GM20000 (cell line): ENCODE measurements at places on chromosomes 11 and 22.

DNA sequence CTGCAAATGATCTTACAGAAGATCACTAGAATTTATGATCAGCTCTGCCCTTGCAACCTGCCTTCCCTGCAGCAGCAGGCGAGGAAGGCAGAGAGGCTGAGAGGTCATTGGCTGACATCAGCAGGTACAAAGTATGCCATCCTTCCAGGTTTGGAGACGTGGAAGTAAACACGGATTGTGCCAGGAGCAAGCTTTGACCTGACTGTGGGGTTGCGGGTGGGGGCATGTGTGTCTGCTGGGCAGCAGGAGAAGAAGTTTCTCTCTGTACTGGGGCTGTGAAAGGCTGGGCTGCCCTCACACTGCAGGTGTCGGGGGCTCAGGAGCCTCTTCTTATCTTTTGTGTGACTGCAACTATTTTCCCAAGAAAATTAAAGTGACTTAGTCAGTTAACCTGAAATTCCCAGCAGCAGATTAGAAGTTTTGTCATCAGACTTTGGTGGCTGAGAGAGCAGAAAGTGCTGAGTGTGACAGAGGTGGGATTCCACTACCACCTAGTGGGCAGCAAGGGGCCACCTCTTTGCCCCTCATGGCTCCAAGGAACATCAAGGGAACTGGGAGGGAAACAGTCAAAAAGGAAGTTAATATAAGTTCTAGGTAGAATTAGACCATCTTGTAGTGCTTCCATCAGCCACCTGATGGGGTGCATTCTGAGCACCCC lies 565.9 kb downstream of the ETS1 start:
- no peak for DNase-seq

- DNase-seq: no peak
These were observed 365.3 kb upstream of the PDGFD start for GRCh38 chr11:104529213-104529612.

DNA sequence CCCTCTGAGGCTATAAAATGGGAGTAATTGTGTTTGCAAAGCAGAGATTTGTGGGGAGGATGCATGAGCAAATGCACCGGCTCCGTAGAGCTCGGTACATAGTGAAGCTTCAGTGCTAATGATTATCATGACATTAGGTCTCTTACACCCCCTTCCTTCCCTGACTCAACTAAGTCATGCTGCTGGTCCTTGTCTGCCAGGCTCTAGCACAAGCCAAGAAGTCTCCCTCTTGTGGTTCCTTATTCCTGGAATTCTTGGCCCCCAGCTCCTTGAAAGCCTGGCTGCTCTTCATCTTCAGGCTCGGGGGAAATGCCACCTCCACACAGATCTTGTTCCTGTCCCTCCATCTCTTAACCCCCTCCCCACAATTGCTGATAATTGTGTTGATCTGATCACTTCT lies 45.7 kb upstream of the SYT13 start:
- DNase-seq: no peak

DNA sequence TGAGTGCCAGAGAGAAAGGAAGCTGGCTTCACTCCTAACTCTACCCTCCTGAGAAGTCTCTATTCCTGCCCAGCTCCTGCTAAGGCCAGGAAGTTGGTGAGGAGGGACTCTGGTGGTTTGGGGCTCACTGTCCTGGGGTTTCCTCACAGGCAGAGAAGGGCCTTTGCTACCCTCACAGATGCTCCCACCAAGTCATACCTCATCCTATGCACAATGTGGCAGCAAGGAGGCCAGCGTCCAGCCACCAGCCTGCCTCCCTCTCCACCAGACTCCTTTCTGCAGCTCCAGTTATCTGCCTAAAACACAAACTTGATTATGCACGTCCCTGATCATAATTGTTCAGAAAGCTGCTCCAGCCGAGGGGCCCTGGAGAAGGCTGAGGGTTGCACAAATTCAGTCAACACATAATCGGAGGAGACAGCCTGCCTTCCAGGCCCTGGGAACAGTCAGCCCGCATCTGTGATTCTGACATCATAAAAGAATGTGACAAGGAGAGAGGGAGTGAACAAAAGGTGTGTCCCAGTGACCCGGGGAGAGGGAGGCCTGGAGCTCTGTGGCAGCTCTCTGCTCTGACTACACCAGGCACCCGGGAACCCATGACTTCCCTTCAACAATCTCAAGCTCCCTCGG lies 28.8 kb downstream of the DKK3 start:
- no peak for DNase-seq

DNA sequence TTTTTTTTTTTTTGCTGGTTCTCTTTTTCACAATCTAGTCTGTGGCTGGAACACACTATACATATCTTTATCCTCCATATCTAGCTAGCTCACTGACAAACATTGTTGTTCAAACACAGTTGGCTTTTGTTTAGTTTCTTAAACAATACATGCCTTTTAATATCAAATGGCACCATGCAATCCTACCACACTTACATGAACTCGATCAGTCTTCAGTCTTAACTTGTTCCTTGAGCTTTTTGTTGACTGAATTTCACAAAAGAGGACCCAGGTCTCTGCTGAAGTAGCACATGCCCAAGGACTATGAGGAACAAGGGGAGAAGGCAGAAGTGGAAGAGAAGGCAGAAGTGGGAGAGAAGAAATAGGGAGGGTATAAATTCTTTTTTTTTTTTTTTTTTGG lies 25.5 kb downstream of the TMEM123 start:
- no peak for DNase-seq

- peak; percentile 25 for DNase-seq
These were observed 36.9 kb downstream of the PACS1 start for GRCh38 chr11:66106786-66107599.

DNA sequence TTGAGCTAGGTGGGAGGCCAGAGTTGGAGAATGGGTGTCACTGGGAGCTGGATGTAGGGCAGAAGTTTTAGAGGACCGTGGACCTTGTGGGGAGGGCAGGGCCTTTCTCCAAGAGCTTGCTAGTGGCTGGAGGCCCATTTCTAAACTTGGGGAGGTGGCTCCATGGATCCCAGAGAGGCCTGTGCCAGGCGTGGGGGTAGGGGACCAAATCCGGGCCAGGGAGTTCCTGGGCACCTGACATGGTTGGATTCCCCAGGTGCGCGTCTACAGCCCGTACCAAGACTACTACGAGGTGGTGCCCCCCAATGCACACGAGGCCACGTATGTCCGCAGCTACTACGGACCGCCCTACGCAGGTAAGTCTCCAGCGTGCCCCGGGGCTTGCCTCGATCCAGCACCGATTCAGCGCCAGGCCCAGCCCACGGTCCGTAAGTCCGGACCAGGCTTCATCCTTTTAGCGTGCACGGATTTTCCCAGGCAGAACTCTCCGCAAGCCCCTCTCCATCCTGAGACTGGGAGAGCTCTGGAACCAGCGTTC lies 14.2 kb downstream of the PLEKHB1 start:
- no peak for DNase-seq

DNA sequence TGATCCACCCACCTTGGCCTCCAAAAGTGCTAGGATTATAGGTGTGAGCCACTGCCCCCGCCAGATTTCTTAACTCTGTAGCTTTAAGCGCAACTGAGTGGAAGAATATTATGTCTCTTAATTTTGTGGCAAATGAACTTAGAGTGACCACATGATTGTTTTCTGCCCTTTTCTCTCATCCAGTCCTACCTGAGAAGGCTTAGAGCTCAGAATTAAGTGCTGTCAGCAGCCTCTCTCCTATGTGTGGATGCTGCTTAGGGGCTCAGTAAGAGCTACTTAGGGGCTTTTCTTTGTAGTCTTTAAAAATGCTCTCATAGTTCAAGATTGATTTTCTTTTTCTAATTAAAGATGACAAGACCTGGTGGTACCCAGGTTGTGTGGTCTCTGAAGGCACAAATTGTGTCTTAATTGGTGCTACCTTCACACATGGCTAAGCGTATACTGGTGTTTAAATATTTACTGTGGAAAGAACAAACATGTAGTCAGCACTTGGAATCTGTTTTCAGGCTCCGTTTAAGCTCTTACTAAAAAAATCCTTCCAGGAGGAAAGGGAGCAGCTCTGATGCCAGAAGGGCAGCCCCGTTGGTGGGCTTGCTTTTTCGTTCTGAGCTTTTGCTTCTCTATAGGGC lies 59.3 kb downstream of the DEPDC5 start:
- no peak for DNase-seq

DNA sequence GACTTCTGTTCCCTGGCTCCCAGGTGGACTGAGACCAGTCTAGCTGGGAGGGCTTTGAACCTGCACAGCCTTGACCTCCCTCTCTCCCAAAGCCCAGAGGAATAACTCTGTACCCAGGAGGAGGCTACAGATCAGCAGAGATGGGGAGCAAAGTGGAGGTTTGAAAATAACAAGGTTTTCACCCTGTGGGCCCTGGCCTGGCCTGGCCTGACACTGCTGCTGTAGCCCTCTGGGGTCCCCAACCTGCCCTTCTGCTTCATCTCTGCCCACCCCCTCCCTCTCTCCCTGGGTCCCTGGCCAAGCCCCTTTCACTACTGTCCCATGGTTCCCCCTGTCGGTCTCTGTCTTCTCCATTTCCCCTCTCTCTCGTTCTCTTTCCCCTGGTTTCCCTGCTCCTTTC lies 225.2 kb downstream of the BUD13 start:
- DNase-seq: no peak
